ENCODE measurements at places on chromosomes 6 and 20.

- no peak for DNase-seq
These were observed 203.3 kb upstream of the PRDM1 start for GRCh38 chr6:105882828-105883227.

- no peak for DNase-seq
These were observed 282.0 kb downstream of the SYNE1 start for GRCh38 chr6:152355166-152355565.

GRCh38 chr6:169064194-169064593 lies 189.5 kb downstream of the THBS2 start:
- DNase-seq, result no peak

DNA sequence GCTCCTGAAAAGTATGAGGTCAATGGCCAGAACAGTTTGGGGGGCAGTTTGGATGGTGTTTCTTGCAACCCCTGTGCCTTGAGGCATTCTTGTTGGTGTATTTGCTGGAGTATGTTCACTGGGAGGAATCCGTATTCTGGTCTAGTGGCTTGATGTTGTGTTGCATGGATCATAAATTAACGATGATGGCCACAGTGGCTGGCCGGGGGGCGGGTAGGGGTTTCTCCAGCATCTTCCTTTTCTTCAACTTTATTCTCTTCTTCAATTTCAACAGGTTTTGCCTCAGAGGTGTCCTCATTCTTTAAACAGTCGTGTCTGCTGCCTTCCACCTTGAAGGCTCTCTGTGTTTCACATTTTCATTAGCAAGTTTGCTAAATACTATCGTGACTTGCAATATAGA lies 43.0 kb upstream of the THBS2 start:
- DNase-seq, result no peak

DNA sequence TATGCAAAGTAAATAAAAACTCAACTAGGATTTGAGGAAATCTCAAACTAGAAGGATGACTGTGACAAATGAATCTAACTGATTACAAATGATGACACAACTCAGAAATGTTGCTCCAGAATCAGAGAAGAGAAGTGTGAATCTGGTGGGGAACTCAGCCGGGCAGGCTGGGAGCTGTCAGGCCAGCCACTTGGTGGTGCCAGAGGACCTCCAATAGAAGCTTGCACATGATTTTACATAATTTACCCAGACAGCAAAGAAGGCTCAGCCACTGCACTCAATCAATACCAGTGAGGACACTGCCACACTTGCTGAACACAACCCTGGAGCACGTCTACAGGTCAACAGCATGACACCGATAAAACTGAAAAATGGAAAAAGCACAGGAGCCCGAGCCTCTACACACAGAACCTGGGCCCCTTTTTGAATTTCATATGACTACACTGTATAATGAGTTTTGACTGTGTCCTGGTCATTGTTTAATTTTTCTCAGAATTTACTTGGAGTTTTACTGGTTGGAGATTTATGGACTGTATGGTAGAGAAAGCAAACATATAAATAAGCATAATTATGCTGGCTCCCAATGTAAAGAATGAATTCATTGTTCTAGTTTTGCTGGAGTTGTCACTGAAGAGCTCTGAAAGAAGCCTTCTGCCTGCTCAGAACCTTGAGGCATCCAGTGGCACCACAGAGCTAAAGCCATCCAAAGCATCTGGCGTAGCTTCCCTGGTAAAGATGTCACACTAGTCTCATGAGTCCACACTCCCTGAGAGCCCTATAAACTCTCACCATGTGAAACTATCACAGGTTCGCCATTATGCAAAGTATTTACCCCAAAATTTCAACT lies 296.5 kb downstream of the THBS2 start:
- no peak for DNase-seq

DNA sequence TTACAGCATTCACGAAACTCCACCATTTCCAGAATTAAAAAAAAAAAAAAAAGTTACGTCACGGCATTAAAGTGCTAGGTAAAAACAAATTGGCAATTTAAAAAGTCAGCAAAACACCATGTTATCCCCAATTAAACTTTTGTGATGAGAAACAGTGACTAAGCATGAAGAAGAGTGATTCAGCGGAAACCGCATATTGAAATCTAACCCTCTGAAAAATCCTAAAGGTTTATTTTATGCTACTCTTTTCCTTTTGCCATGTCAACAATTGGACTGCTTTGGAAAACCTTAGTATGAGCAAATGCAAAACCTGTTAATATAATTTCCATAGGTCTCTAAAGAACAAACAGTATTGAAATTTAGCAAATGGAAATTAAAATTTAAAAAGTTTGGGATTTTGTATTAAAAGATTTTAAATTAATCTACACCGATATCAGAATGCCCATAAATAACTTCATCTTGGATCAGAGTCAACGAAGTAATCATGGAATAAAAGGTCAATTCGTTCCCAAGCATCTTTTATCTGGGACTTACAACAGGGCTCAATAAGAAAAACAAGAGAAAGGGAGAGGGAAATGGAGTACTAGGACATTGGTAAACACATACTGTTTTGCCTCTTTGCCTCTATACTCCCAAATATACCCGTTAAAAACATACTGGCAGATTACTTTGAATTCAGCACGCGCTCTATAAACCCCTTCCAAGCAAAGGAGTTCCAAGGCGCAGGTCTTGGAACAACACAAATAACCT lies 1.1 kb downstream of the FBXO30 start:
- no peak for DNase-seq

GRCh38 chr20:33843050-33843449 lies 31.9 kb downstream of the CHMP4B start:
- no peak for DNase-seq

DNA sequence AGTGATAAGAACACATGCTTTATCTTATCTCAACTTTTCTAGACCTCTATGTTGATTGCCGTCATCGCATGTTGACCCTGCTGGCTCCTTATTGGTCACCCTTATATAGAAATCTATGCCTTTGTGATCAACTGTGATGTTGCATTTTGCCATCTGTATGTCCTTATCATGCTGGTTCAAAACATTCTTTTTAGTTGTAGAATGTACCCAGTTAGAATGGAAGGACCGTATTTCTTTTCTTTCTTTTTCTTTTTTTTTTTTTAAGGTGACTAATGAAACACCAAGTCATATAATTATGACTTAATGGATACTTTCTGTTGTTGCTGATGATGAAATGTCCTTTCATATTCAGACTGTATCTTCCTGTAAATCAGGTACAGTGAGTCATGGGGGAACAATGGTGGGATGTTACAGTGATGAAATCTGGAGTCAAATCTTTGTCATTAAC lies 145.9 kb upstream of the CITED2 start:
- DNase-seq, result no peak

DNA sequence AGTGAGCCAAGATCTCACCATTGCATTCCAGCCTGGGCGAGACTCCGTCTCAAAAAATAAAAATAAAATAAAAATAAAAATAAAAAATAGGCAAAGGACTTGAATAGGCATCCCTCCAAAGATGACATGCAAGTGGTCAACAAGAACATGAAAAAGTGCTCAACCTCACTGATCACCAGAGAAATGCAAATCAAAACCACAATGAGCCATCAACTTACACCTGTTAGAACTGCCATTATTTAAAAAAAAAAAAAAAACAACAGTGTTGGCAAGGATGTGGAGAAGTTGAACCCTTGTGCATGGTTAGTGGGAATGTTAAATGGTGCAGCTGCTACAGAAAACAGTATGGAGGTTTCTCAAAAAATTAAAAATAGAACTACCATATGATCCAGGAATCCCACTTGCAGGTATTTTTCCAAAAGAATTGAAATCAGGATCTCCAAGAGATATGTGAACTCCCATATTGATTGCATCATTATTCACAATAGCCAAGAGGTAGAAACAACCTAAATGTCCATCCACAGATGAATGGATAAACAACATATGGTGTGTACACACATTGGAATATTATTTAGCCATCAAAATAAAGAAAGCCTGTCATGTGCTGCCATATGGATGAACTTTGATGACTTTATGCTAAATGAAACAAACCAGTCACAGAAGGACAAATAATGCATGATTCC lies 2.8 kb downstream of the C20orf203 start:
- no peak for DNase-seq

DNA sequence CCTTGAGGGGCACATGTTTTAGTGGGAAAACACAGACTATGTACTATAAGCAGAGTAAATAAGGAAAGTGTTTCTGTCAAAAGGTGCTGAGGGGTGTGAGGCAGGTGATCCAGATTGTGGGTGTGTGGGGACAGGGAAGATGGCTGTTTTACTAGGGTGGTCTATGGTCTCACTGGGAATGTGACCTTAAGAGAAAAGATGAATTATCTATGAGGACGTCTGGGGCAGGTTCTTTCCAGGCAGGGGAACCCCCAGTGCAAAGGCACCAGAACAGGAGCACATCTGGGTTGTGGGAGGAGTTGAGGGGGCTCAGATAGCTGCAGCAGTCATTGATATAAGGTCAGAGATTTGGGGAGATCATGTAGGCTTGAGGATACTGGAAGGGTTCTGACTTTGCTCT lies 18.2 kb upstream of the POLR1H start:
- DNase-seq, result no peak

- no peak for DNase-seq
These were observed 18.1 kb upstream of the PXDC1 start for GRCh38 chr6:3769610-3770009.

DNA sequence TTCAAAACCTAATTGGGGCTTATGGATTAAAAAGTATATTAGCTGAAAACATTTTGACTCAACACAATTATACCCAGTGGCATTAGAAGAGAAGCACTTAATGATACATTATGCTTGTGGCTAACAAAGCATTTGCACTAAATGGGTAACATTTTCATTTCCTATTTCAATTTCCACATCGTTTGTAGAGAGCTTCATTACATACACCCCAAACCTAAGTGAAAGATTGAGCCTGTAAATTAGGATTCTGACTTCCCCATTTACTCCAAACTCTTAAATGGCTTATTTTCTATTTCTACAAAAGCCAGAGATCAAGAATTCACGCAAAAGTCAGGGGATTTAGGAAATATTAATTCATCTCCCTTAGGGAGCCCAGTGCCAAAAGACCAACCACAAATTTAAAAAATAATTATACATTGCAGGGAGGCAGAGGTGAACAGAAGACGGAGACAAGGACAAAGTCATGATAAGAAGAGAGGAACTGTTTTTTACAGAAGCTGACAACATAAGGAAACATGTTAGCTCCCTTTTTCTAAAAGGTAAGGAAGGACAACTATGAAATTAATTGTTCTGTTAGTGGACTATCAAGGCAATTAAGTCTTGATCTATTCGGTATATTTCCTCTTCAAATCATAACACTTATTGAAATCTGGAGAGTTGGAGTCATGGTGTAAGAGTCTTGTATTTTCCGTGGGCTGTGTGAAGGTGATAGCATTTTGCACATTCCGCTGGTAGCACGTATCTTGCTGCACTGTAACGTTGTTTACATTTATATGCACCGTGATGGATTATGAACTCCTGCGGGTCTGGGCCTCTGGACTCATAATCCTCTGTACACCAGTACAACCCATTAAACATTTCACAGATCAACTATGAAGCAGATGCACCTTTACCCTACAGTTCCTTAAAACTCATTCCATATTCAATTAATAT lies 24.8 kb upstream of the EZR start:
- DNase-seq, result no peak

All from stimulated activated CD4-positive, alpha-beta T cell treated with anti-CD3 and anti-CD28 coated beads, Interleukin-1b, Interleukin-23, amount 100 ng/mL, for 1 hour (primary cell).